Fibroblast of skin of scalp (primary cell): ENCODE measurements at places on chromosomes 6 and 20.

DNA sequence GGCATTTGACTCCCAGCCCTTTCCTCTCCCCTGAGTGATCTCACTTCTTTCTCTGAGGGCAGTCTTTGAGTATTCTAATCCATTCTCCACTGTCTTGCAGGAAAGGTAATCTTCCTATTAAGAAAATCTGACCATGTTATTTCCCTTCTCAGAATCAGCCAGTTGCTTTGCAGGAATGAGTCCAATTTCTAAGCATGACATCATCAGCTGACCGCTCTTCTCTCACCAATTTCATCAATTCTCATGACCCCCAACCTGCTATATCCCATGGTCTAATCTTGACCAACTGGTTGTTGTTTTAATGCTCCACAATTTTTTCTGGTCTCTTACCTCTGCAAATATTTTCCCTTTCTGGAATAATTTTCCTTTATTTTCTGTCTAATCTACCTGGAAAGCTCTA lies 73.4 kb downstream of the FAM229B start:
- no peak for DNase-seq

DNA sequence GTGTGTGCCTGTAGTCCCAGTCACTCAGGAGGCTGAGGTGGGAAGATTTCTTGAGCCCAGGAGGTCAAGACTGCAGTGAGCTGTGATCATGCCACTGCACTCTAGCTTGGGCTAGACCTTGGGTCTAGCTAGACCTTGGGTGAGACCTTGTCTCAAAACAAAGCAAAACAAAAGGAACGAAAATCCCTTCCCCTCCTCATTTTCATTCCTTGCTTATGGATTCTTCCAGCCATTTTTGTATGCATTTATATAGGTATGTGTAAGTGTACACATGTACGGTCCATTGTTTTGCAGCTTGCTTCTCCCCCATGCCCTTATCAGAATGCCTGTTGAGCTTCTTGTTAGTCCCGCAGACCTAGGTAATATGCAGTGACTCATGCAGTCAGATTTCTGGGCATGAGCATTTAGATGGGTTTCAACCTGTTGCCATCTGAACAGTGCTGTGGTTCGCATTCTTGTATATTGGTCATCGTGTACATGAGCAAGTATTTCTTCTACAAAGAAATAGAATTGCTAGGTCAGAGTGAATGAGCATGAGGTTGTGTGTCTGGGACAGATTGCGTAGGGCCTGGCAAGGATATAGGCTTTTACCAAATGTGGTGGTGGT lies 73.2 kb downstream of the ATRN start:
- DNase-seq: peak; percentile 8

DNA sequence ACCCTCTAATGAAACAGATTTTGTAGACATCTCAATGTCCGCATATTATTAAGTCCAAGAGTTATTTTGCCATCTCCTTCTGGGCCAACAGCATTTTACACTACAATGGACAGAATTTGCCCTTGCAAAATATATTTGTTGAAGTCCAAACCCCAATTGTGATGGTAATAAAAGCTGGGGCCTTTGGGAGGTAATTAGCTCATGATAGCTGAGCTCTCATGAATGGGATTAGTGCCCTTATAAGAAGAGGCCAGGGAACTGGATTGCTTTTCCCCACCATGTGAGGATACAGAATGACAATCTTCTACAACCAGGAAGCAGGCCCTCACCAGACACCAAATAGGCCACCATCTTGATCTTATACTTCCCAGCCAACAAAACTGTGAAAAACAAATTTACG lies 44.9 kb upstream of the MTRF1L start:
- no peak for DNase-seq

GRCh38 chr6:166465003-166465399 lies 82.3 kb upstream of the MPC1 start:
- no peak for DNase-seq

- no peak for DNase-seq
Measured at GRCh38 chr6:135066397-135066796, 11.8 kb upstream of the HBS1L start.

DNA sequence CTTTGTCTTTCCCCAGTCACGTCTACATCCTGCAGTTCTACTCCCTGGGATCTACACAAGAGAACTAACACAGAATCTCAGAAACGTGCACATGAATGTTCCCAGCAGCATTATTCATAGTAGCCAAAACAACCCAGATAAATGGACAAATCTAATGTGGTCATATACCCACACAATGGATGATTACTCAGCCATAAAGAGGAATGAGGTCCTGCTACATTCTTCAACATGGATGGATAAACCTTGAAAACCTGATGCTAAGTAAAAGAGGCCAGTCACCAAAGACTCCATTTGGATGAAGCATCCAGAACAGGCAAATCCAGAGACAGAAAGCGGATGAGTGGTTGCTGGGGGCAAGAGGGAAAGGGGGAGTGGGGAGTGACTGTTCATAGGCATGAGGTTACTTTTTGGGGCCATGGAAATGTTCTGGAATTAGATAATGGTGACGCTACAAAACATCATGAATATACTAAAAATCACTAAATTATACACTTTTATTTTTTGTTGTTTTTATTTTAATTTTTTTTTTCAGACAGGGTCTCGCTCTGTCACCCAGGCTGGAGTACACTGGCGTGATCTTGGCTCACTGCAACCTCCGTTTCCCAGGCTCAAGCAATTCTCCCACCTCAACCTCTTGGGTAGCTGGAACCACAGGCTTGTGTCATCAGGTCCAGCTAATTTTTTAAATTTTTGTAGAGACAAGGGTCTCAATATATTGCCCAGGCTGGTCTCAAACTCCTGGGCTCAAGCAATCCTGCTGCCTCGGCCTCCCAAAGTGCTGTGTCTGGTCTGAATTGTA lies 50.8 kb upstream of the DSN1 start:
- DNase-seq: no peak

- no peak for DNase-seq
Measured at GRCh38 chr6:25715794-25716193, 38.7 kb upstream of the SLC17A4 start.

DNA sequence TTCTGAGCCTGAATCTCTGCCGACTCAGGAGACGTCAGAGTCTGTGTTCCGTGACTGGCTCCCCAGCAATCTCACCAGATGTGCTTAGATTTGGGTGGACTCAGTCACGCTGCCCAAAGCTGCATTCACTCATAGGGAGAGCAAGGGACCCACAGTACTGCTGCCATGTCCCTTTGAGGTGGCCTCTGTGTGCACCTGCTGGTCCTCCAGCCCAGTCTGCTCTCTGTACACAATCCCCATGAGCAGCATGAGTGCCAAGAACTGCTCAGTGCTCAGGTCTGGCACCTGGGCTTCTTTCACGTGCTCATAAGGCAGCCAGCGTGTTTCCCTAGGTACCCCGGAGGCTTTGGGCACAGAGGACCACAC lies 44.2 kb upstream of the TIAM2 start:
- DNase-seq: no peak
